Activated CD4-positive, alpha-beta T cell treated with anti-CD3 and anti-CD28 coated beads, Interleukin-2, amount 50 U/mL, for 4 hours (primary cell): ENCODE measurements at places on chromosomes 3 and 15.

DNA sequence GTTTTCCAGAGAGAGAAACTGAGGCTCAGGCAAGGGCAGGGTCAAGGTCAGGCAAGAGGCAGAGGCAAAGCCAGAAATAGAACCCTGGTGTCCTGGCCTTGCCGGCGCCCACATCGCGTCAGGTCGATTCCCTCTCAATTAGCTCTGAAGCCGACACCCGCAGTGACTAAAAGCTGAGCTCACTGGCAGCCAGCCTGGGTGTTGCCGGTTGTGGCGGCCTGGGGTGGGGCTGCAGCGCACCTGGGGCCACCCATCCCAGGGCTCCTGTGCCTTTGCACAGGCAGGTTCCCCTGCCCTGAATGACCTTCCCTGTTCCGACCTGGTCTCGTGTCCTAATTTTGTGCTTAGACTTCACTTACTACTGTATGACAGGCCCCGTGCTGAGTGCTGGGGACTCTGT is 6.2 kb downstream of the SEMA3F start:
- no peak for DNase-seq

GRCh38 chr15:77025941-77026411 is 31.1 kb downstream of the PSTPIP1 start:
- DNase-seq, result no peak

- DNase-seq, result no peak
Measured at GRCh38 chr3:169527507-169527906, 136.0 kb downstream of the MECOM start.

- no peak for DNase-seq
Measured at GRCh38 chr15:41001524-41002214, 48.4 kb downstream of the CHAC1 start.

DNA sequence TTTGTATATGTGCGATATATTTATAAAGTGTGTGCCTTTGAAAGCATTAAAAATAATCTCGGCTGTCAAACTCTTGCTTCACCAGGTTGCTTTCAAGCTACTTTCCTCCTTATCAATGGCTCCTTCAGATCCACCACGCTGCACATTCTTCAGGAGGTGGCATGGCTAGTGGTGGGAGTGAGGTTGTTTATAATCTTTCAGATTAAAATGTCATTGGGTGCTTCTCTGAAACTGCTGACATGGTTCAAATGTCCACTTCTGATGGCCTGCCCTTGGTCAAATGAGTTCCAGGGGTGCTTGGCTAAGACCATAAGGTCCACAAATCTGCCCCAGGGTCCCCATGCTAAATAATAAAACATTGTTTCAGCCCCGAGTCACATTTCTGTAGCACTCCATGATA is 36.7 kb downstream of the ARHGAP31 start:
- no peak for DNase-seq

GRCh38 chr15:33994005-33994615 is 25.8 kb downstream of the CHRM5 start:
- no peak for DNase-seq

GRCh38 chr3:195411836-195412235 is 31.0 kb downstream of the ACAP2 start:
- DNase-seq, result no peak

DNA sequence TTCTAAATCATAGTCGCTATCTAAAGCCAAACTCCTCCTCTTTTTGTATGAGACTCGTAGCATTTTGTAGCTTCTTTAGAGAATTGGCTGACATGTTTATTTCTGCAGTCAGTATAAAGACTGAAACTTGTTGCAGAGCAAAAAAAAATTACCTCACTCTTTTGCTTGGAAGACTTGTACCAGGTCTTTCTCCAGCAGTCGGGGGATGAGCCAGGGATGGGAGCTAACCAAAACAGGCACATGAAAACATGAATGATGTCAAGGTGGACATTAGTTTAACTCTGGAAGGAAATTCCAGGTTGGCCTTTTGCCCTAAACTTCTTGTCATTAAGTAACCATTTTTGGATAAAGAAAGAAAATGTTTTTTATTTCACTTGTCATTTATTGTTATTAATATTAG is 47.0 kb upstream of the SCAANT1 start:
- DNase-seq, result no peak

DNA sequence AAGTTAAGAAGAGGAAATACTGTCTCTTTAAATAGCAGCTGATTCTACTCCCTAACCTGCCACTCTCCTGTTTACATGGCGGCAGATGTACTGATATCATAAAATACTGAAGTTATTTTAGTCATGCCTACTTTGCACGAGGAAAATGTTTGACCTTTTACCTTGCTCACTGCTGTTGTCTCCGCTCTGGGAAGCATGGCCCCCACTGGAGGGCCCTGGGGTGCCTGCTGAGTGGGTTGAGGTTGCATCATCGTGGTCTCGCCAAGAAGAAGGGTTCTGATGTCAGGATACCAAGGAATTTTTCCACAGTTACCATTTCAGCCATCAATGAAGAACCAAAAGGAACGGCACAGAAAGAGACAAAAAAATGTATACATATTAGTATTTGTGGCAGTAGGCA is 16.7 kb downstream of the MEIS2 start:
- DNase-seq, result no peak

DNA sequence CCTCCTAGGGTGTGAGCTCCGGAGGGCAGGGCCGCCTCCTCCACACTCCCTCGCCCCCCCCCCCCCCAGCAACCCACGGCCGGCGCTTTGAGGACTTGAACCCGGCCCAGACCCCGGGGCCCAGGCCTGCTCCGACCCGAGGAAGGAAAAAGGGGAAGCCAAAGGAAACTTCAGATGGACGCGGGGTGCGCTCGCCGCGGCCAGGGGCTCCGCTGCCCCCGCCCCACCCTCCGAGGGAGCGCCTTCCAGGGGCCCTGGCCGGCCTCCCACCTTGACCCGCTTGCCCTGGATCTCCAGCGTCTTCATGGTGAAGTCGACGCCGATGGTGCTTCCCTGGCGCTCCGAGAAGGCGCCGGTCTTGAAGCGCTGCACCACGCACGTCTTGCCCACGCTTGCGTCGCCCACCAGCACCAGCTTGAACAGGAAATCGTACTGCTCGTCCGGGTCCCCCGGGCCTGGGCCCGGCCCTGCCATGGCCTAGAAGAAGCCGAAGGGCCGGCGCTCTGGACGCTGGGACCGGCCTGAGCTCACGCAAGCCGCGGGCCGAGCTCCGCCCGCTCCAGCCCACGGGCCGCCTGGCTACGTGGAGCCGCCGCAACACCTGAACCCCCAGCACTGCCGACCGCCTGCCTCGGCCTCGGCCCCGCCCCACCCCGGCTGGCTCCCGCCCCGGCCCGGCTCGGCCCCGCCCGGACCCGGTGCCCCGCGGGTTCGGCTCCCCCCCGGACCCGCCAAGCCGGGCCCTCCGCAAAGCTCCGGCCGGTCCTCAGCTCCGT is 400 bp downstream of the RAB43 start:
- peak; percentile 53 for DNase-seq

- no peak for DNase-seq
Measured at GRCh38 chr3:45793482-45794176, 2.7 kb downstream of the SLC6A20 start.

- DNase-seq, result no peak
Measured at GRCh38 chr3:108159865-108160264, 62.4 kb downstream of the IFT57 start.

DNA sequence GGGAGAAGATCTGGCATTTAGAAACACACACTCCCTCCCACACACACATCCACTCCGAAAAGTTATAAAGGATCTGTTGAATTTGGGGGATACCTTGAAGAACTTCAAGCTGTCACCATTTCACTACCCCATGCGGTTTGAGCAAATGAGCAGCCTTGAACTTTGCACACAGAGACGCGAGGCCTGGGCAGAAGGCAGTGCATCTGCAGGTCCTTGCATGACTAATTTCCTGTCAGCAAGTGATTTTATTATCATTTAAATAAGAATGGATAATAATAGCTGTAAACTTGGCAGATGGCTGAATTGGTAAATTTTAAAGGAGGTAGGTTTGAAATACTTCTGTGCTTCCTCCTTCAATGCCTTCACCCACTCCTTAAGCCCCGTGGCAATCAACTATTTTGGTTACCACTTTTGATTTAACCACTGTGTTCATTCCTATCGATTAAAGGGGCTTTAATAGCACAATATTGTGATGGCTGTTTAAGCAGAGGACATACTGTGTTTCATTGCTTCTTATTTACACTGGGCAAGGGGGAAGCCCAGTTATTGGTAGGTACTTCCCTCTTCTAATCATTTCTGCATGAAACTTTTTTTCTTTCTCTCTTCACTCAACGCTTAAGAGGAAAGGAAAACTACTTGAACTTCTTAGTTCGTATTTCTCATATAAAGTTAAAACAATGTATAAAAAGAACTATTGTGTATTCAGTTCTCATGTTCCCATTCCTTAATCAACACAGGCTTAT is 108.1 kb downstream of the ROBO2 start:
- no peak for DNase-seq

- no peak for DNase-seq
Measured at GRCh38 chr15:98859149-98859548, 148.4 kb downstream of the PGPEP1L start.

- no peak for DNase-seq
Measured at GRCh38 chr15:55555089-55555488, 33.1 kb downstream of the PYGO1 start.

DNA sequence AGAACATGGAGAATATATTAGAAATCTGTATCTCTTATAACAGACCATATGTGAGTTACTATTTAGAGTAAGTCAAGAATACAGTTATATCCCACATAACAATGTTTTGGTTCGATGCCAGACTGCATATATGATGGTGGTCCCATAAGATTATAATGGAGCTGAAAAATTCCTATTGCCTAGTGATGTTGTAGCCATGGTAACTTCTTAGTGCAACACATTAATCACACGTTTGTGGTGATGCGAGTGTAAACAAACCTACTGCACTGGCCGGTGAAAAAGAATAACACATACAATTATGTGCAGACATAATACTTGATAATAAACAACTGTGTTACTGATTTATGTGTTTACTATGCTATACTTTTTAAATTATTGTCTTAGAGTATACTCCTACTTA is 69.8 kb upstream of the MNS1 start:
- DNase-seq, result no peak

- DNase-seq, result no peak
Measured at GRCh38 chr3:94360987-94361386, 298.1 kb downstream of the NSUN3 start.

DNA sequence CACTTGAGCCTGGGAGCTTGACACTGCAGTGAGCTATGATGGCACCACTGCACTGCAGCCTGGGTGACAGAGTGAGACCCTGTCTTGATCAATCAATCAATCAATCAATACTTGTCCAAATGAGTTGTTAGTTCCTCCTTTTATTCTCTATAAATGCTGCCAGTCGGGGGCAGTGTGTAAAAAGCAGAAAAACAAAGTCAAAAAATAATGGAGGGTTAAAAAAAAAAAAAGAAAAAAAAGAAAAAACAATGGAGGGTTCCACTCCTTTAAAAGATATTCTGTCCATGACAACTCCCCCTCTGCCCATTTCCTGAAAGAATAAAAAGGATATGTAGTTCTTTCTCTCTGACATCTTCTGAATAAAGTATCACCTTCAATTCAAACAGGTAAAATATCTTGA is 1068.6 kb downstream of the FHIT start:
- no peak for DNase-seq

GRCh38 chr3:12288182-12289129 is at the start of gene PPARG:
PPARG (plus strand) TSS chr3:12289070; CDS start chr3:12379712, 90,642 bp downstream.
- no peak for DNase-seq

- DNase-seq, result no peak
Measured at GRCh38 chr3:42520336-42520735, 17.9 kb downstream of the VIPR1 start.

DNA sequence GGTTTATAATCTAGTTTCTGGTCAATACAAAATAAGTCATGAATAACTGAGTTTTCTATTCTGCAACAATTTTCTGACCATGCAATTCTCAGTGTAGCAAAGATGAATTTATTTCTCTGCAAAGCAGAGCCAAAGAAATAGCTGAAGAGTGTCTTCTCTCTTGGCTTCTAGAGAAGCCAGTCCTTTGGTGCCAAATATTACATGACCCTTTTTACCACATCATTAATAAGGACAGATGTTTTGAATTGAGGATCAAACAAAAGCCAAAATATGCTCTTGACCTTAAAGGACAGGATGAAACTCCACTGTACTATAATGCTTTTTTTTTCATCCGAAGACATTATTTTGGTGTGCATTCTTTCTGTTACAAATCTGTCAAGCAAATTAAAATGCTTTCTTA is 40.2 kb upstream of the OSTN start:
- DNase-seq, result no peak

DNA sequence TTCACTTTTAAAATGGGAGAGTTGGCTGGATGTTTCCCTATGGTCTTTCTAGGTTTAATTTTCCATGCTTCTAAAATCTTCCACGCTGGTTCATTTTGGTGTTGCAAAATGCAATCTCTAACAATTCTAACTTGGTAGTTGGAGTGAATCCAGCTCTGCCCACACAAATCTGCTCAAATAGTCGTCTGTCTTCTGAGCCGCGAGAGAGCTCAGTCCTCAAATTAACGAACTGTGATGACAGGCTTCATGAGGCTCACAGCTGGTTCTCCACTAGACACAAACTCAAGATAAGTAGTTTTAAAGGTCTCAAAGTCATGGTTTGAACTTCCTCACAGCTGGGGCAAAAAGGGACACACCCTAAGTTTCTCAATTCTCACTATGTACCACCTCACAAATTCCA is 178.6 kb upstream of the LYSMD4 start:
- no peak for DNase-seq

DNA sequence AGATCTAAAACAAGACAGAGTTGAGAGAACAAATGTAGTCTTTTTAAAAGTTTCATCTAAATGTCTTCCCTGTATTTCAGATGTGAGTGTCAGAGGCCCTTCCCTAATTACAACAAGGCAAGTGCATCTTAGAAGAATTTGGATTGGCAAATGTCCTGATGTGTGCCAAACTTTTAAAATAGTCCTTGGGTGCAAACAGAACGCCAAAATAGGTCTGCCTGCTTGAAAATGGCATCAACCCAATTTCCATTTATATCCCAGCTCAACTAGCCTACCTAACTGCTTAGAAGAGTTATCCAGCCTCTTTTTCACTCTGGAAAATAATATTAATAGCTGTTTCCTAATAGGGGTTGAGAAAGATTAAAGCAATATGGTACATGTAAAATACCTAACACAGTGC is 311.8 kb upstream of the ARRDC4 start:
- no peak for DNase-seq

GRCh38 chr15:94066046-94066445 is 165.3 kb upstream of the MCTP2 start:
- DNase-seq, result no peak

DNA sequence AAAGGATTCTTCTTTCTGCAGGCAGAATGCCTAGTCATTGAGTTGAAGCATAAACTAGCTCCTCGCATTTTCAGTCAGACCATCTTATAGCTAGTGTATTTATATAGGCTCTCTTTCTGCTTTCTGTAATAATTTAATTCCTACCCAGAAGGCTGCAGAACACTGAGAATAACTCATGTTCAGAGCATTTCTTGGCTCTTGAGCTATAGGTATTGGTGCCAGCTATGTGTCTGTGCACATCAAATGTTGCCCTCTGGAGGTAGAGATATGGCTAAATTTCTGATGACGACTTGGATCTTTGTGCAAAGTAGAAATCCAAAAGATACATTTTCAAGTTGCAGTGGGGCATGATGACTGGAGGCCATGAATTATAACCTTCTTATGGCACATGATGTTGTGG is 336.2 kb upstream of the TPM1 start:
- no peak for DNase-seq
